NCI-H345 (cell line): ENCODE measurements at places on chromosomes 16 and 17.

GRCh38 chr17:74387365-74388218 lies 20.3 kb downstream of the GPR142 start:
- no peak for DNase-seq

GRCh38 chr16:4272114-4272956 lies 488 bp downstream of the TFAP4 start:
- DNase-seq = peak; percentile 52

GRCh38 chr16:60605176-60605575 lies 1431.1 kb downstream of the CDH8 start:
- no peak for DNase-seq

GRCh38 chr16:75573955-75574354 lies 7.8 kb downstream of the GABARAPL2 start:
- DNase-seq = no peak

DNA sequence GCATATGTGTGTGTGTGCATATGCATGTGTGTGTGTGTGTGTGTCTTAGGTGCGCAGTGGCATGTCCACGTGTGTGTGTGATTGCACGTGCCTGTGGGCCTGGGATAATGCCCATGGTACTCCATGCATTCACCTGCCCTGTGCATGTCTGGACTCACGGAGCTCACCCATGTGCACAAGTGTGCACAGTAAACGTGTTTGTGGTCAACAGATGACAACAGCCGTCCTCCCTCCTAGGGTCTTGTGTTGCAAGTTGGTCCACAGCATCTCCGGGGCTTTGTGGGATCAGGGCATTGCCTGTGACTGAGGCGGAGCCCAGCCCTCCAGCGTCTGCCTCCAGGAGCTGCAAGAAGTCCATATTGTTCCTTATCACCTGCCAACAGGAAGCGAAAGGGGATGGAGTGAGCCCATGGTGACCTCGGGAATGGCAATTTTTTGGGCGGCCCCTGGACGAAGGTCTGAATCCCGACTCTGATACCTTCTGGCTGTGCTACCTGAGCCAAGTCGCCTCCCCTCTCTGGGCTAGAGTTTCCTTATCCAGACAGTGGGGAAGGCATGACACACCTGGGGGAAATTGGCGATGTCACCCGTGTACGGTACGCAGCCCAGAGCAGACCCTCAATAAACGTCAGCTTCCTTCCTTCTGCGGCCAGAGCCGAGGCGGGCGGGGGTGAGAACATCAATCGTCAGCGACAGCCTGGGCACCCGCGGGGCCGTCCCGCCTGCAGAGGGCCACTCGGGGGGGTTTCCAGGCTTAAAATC lies 47.6 kb downstream of the IL21R start:
- no peak for DNase-seq

GRCh38 chr16:25063102-25063501 lies 47.9 kb upstream of the ARHGAP17 start:
- DNase-seq = no peak

- DNase-seq = peak; percentile 24
These were observed 5.7 kb upstream of the C1QTNF8 start for GRCh38 chr16:1101573-1102332.

- no peak for DNase-seq
These were observed 48.9 kb upstream of the MRPS23 start for GRCh38 chr17:57898487-57899311.

DNA sequence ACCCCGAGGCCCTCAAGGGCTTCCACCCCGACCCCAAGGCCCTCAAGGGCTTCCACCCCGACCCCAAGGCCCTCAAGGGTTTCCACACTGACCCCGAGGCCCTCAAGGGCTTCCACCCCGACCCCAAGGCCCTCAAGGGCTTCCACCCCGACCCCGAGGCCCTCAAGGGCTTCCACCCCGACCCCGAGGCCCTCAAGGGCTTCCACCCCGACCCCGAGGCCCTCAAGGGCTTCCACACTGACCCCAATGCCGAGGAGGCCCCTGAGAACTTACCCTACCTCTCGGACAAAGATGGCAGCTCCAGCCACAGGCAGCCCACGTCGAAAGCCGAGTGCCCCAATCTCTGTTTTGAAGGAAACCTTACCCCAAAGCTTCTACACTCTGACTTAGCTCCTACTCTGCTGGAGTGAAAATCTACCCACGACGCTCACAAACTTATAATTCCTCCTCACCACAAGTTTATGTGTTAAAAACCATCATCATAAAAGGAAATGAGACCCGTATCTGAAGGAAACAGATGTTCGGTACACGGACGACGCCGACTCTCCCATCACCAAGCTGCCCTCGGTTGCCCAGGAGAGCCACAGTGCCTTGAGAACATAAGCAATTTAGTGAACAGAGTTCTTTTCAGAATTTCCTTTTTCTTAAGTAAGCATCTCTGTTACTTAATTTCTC lies 61.2 kb upstream of the RPH3AL start:
- no peak for DNase-seq

- DNase-seq = no peak
These were observed 33.6 kb downstream of the RNF213 start for GRCh38 chr17:80294210-80294609.

- no peak for DNase-seq
These were observed 44.0 kb upstream of the NLRP1 start for GRCh38 chr17:5628262-5628661.

GRCh38 chr16:4847774-4848587 lies 700 bp downstream of the UBN1 start:
- DNase-seq = peak; percentile 18

- DNase-seq = no peak
These were observed at the start of gene ZSCAN10 for GRCh38 chr16:3098459-3099394. ZSCAN10 (minus strand) TSS chr16:3099294; CDS start chr16:3092937, 6,357 bp downstream.

- no peak for DNase-seq
These were observed 10.4 kb downstream of the CDC42EP4 start for GRCh38 chr17:73301369-73301768.

GRCh38 chr16:57619606-57620334 lies 8.7 kb upstream of the ADGRG1 start:
- DNase-seq = peak; percentile 16

DNA sequence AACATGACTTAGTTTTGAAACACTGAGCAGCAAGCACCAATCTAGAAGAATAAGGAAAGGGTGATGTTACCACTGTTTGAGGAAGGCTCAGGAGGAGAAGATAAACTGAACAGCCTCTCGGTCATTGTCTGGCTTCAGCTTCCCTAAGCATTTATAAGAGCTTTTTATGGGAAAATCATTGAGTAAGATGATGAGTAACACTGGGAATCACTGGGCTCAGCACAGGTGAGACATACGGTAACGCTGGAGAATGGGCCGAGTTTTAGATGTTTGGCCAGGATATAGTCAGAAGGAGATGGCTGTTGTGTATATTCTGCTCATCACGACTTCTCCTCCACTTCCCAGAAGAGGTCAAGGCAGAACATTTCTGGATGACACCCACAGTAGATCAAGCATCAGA lies 42.2 kb upstream of the ALOX12 start:
- DNase-seq = no peak

GRCh38 chr17:15492791-15493692 lies 25.6 kb upstream of the CDRT4 start:
- no peak for DNase-seq

GRCh38 chr17:7831233-7831632 lies 2.8 kb upstream of the KDM6B start:
- DNase-seq = no peak

DNA sequence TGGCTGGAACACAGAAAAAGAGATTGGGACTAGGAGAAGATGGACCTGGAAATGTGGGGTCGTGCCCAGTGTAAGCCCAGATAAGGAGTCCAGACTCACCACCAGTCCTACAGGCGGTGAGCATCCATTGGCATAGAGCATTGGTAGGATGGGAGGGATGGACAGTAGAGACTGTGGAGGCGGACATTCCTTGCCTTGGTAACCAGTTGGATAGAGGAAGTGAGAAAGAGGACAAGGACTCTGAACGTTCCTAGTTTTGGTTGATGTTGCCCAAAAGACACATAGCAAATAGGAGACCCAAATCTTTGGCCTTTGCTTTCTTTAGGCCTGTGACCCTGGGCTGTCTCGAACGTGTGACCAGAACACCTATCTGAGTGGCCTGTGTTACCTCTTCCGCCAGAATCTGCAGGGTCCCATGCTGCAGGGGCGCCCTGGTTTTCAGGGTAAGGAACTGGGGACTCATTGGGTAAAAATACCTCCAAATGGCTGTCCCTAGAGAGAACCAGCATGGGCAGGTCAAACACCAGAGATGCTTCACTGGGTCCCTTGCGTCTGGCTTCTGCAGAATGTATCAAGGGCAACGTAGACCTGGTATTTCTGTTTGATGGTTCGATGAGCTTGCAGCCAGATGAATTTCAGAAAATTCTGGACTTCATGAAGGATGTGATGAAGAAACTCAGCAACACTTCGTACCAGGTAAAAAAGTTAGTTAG lies 6.4 kb downstream of the ITGAL start:
- no peak for DNase-seq

- DNase-seq = no peak
These were observed 3.8 kb upstream of the KAT7 start for GRCh38 chr17:49784636-49785035.

DNA sequence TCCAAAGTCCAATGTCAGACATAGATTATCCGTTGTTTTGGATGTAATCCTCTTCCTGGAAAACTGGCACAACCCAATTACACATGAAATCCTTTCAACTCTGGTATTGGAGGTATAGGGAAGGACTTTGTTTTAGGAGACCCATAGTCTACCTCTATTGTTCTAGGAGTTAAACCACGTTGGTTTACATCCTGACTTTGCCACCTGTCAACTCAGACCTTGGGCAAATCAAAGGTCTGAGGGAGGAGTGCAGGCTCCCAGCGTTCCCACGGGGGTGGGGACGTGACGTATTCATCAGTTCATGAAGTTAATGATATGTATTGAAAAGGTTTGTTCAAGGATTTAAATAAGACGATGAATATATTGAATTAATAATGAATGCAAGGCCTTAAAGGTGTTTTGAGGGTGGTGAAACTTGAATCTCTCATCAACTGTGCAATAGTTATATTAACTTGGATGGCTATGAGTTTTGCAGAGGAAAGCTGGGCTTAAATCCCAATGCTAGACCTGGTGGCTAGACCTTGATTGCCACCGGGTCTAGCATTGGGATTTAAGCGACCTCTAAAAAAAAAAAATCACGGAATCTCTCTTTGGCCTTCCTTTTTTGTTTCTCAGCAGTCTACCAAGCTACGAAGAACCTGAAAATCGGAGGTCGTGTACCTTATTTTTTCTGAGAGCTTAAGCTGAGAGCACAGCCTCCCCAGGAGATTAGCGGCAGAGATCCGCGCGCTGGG lies 744 bp upstream of the NF1 start:
- DNase-seq = no peak

- no peak for DNase-seq
These were observed 1.8 kb upstream of the PIK3R6 start for GRCh38 chr17:8869114-8869815.

GRCh38 chr17:27793906-27794569 lies 6.3 kb downstream of the NOS2 start:
- DNase-seq = no peak

DNA sequence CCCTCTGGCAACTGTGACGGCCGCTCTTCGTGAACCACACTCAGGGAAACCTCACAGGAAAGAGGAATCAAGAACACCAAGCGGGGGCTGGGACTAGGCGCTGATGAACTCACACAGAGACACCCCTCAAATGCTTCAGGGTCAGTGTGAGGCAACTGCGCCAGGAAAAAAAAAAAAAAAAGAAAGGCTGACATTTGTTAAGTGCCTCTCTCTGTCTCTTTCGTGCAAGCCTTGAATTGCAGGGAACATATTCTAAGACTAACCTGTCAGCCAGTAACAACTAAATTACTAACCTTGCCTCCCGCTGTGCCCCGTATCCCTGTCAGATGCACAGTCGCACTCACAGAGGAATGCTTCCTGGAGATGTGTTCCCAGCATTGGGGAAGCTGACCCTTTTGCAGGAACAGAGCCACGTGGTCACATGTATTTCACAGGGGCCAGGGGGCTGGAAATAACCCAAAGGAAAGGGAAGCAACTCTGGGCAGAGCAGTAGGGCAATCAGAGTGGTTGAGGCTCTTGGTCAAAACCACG lies 247.8 kb downstream of the XYLT1 start:
- no peak for DNase-seq

DNA sequence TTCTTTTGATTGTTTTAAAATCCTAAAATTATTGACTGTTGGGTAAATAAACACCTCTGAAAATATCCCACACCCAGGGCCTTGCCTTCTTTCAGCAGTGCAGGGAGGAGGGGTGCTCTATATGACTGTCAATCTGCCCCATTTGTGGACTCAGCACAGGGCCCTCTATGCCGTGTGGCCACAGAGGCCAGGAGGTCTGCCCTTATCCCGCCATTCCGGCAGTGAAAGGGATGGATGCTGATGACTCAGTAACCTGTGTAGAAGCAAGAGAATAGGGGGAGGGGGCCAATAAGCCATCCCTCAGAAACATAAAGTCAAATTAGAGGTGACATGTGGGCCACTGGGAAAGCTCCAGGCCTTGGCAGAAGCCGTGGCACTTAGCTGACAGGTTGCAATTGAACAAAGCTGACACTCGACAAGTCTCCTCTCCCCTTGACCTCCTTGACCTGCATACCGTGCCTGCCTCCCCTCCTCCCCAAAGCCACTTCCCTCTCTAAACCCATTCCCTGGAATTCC lies 281.4 kb upstream of the DYNLRB2 start:
- no peak for DNase-seq

GRCh38 chr17:37831986-37832385 lies 87.1 kb upstream of the HNF1B start:
- no peak for DNase-seq

DNA sequence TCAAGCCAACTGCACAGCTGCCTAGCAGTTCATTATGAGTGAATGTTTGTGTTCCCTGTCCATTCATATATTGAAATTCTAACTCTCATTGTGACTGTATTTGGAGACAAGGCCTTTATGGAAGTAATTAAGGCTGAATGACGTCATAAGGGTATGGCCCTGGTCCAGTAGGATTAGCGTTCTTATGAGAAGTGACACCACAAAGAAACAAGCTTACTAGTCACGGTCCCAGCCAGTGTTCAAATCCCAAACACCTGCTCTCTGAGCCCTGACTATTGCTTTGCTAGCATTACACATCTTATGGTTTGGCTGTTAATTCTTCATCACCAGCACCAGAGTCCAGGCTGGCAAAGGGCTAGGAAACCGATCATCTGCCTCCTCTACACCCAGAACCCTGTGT lies 2.2 kb downstream of the ZNF668 start:
- no peak for DNase-seq

DNA sequence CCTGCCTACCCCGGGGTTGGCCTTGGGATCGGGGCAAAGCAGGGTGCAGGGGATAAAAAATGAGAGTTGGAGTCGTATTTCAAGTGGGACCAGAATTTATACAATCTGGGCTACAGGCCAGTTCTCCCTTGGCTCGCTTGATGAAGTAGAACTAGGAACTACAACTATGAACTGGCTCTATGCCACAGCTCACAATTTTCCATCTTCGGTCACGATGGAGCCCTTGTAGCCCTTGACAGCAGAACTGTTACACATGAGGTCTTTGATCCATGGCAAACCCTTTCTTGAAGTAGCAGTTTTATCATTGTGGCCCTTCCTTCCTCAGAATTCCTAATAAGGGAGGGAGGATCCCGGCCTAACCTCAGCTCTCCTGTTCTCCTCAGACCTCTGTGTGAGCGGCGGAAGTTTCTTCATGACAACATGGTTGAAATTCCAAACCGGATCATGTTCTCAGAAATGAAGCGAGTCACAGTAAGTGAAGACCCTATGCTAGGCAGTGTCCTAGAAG lies 17.1 kb downstream of the LIG3 start:
- DNase-seq = no peak
